ENCODE measurements at places on chromosomes 13 and 19.

DNA sequence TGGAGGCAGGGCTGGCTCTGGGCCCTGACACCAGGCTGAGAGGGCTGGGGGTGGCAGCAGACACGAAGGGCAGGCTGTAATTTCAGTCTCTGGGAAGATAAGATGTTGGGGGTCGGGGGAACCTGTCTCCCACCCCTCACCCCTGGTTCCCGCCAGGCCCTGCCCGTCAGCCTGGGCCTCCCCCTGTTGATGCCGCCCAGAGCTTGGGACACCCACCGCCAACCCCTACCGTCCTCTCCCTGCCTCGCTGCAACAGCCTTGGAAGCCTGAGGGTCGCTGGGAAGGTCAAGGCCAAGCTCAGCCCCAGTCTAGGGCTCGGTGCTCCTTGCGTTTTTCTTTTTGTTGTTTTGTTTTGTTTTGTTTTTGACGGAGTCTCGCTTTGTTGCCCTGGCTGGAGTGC is 14.5 kb downstream of the PALM start:
- no peak for DNase-seq

GRCh38 chr19:47229676-47230053 is 1.3 kb downstream of the BBC3 start:
- no peak for DNase-seq

DNA sequence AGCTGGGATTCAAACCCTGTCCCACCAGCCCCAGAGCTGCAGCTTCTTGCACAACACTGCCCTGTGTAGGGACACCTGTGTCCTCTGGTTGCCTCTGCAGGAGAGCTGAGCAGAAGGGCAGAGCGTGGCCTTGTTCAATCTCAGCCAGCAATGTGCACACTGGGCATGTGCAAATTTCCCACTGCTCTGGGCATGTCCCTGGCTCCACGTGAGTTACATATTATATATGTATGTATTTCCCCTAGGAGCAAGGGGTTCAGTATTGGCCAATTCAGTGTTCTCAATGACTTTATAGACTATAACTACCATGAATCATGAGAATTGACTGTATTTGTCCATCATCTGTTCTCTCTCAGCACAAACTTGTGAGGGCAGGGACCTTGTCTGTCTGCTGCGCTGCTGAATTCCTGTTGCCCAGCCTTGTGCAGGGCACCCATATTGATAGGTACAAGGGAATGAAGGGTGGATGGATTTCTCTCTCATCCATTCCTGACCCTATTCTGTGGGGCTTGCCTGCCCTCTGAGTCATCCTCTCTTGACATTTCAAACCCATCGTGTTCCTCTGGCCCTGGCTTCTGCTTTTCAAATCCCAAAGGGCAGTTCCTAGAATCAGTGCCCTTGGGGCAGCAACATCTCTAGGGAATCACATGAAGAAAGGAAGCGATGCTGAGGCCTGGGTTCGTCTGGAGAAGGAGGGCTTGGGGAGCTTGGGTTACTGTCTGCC is 69.7 kb downstream of the ERICH6B start:
- no peak for DNase-seq

DNA sequence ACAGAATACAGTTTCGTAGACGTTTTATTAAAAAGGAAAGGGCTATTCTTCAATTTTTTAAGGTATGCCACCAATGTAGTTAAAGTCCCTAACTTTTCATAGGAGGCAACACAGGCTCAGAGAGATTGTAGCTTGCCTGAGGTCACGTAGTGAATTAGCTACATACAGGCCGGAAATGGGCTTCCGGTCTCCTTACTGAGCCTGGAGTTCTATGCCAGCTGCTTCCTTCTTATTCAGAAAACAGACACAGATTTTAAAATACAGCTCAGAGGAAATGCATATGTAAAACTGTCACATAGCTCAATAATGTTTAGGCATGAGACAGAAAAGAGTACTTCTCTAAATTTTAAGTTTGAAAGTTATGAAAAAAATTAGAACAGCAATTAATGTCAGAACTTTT is 85.4 kb upstream of the TUBA3C start:
- no peak for DNase-seq

GRCh38 chr13:26228096-26228495 is 6.0 kb upstream of the RNF6 start:
- DNase-seq: no peak

GRCh38 chr19:43618921-43619261 is 538 bp downstream of the ZNF428 start:
- peak; percentile 54 for DNase-seq

GRCh38 chr19:13934785-13935109 is 3.5 kb downstream of the PODNL1 start:
- DNase-seq: no peak

GRCh38 chr13:32754179-32754578 is 167.9 kb downstream of the PDS5B start:
- no peak for DNase-seq

DNA sequence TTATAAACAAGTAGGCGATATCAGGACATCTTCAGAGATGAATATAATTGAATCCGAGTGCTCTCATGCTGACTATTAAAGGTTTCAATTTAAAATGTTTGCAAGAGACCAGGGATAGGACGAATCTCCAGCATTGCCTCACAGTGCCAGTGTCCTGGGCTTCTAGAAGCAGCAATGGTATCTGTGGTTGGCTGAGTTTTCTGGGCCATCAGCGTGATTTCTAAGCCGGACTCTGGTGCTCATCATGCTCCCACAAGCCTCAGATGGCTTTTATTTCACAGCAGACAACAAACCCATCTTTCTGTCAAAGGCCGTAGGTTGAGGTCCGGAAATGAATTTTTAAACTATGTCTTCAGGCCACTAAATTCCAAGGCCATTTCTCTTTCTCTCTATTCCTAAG is 187.7 kb downstream of the FOXO1 start:
- DNase-seq: peak; percentile 7

DNA sequence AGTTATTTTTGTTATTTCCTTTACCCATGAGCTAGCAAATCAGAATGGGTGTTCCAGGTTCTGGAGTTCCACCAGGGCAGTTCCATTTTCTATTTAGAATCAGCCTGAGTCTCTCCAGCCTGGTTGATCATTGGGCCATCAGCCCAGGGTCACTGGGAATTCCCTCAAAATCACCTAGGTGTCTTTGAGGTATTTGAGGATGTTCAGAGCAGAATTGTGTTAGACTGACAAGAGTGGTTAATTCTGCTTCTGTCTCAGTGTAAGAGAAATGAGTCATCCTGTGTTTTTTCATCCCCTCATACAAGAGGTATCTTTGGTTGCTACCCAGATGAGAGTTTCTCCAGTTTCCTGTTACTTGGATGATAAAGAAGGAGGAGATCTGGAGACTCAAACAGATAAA is 11.7 kb downstream of the ZNF66 start:
- DNase-seq: no peak

DNA sequence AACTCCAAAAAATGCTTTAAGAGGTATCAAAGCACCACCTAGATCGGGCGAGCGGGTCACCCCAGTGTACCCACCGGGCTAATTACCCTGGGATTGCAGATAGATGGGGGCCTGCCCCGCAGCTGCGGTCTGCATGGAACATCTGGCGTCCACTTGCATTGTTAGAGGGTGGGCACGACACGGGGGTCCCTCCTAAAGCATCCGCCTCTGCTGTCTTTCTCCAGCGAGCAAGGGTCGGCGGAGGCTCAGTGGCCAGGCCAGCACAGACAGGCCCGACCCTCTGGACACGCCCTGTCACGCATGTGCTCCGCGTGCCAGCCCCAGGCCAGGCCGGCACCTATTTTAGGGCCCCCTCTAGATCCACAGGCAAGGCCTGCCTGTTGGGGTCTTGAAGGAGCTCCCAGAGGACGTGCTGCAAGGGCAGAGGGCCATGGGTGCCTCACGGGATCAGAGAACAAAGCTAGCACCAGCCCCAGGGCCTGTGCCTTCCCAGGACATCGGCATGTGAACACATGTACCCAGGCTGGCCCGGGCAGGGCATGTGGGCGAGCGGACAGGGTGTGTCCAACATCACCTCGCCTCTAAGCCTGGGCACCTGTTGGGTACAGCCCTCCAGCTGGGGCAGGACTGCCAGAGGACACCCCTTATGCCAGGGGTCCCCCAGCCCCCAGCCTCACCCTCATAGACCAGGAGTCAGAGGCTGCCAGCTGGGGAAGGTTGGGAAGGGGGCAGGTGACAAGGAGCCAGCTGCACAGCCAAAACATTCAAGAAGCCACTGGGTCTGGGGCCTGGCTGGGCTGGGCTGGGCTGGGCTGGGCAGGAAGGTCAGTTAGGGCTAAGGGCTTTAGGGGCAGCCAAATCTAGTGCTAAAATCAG is 35.6 kb upstream of the NANOS3 start:
- no peak for DNase-seq

- no peak for DNase-seq
Measured at GRCh38 chr19:48664476-48664875, 8.3 kb downstream of the NTN5 start.

- DNase-seq: no peak
Measured at GRCh38 chr19:32017176-32017953, 328.0 kb upstream of the ZNF507 start.

DNA sequence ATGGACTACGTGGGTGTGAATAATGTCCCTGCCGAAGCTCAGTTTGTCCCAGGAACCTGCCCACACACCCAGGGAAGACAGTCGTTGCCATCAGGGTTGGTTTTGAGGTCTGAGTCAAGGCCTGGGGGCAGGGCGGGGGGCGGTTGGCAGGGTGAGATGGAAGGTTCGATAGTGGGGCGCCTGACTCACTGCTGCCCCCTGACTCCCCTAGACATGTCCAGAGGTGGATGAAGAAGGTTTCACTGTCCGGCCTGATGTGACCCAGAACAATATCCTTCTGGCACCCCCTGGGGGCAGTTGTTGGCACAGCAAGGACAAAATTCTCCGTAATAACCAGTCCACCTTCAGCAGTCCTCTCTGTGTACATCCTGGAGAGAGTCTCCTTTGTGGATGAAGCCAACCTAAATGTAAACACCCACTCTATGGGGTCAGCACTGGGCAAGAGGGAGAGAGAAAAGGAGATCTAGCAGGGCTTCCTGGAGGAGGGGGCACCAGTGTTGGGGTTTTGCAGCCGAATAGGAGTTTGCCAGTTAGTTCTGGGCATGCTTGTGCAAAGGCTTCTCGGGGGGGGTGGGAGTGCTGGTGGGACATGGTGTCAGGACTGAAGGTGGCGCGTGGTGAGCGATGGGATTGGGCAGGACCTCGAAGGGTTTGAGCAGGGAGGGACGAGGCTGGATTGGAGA is 19.6 kb upstream of the B3GNT3 start:
- DNase-seq: no peak

DNA sequence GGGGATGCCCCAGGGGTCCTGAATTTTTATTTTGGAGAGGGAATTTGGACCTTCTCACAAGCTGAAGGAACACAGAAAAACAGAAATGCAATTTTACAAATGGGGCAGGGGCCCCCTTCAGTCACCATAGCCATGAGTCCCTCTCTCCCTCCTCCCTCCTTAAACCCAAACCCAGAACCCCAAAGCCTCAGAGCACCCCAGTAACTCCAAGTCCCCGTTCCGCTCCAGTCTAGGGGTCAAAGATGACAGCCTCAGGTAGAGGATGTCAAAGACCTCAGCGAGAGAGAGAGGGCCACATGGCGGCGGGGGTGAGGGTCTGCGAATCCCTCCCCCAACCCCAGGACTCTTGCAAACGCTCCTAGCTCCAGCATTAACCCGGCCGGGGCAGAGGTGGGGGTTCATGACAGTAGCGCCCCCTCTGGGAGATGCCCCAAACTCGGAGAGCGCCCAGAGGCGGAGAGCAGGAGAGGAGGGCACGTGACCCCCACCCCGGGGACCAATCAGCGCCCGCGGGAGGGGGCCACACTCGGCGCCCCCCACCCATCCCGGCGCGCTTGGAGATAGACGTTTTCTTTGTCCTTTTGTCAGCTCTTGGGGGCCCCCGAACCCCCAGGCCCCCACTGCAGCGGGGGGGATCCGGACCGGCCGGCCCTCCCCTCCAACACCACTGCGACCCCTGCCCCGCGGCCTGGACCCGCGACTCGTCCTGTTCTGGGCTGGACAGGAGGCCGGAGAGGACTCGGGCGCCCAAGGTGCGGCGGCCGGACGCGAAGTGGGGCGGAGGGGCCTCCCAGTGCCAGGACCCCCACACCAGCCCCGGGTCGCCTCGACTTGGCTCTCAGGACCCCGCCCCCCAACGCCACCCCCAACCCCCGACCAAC is 20.8 kb upstream of the SEMA6B start:
- no peak for DNase-seq

- DNase-seq: no peak
Measured at GRCh38 chr13:49444524-49445395, 686 bp downstream of the SETDB2 start.

DNA sequence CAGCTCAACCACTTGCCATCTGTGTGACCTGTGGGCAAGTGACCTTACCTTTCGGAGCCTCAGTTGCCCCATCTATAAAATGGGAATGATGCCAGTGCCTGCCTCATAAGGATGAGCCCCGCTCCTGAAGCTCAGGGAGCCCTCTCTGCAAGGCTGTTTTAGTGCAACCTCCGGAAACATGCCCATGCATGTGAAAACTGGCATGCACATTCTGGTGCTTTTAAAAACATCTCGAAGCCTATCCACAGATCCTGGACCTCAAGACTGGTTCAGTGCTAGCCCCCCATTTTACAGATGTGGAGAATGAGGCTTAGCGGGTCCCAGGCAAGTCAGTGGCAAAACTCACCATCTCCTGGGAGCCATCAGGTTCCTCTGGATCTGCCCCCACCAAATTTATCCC is 5.6 kb downstream of the CADM4 start:
- no peak for DNase-seq

DNA sequence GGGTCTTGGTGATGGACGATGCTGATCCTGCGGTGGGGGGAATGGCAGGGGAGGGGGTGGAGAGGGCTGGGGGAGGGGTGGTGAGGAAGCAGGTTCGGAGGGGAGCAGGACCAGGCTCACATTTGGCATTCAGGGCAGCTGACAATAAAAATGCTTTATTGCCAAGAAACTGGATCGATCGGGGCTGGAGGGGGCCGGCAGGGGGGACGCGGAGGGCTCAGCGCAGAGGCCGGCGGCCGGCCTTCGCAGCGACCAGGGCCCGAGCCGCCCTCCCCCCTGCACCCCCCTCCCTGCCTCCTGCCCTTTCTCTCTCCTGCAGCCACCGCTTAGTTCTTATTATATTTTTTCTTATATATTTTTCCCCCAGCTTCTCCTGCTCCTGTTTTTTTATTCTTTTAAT is 18.1 kb upstream of the POU2F2 start:
- no peak for DNase-seq

DNA sequence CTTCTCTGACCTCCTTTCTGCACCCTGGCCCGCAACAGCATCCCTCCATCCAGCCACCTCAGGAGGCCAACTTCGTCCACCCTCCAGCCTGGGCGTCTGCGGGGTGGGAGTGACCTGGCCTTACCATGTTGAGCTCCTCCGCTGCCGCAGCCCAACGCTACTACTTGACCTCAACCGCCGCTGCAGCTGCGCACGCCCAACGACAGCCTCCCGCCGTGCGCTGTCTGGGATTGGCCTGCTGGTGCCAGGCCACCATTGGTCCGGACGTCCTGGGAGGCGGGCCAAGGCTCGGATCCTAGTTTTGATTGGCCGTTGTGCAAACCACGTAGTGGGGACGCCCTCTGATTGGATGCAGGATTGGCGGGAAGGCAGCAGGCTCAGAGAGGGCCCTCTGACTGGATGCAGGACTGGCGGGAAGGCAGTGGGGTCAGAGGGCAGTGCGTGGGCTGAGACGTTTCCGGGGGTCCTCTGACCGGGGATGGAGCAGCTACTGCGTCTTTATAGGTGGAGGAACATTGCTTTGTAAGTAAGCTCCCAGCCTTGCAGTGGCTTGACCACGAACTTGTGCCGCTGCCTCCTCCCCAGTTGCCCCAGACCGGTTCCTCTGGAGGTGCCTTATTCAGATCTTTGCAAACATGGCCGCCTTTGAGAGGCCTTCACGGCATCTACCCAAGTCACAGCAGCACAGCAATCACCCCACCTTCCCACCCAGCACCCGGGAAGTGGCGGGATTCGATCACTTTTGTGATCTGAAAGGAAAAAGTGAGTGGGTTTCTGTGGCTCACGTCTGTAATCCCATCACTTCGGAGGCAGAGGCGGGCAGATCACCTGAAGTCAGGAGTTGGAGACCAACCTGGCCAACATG is at the start of gene TUBA3C:
Gene TUBA3C (minus strand): TSS at position 204 of the 865 bp plus-strand sequence. CDS start 77 bp downstream, at position 127.
- DNase-seq: no peak
